ENCODE measurements at places on chromosomes 16 and 17.

DNA sequence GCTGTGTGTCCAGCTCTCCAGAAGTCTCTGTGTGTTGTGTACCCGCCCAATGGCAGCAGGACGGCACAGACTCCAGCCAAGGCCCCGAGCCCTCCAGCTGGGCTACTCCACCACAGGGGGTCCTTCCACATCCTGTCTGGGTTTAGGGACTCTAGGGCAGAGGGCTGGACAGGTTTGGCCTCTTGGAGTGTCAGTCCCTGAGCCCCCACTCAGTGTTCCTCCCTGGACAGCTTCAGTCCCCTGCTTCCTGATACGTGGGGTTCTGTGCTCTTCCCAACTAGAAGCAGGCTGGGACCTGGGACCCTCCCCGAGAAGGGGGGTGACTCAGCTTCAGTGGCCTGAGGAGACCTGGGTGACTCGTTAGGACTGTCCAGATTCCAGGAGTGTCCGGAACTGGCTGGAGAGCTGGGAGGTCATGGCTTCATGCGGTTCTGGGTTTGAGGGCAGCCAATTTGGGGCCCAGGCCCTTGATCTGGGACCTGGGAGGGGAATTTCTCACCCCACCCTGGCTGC is 4.2 kb downstream of the CDK3 start:
- no peak for DNase-seq

GRCh38 chr17:1473841-1474240 is 17.8 kb upstream of the CRK start:
- DNase-seq = no peak

DNA sequence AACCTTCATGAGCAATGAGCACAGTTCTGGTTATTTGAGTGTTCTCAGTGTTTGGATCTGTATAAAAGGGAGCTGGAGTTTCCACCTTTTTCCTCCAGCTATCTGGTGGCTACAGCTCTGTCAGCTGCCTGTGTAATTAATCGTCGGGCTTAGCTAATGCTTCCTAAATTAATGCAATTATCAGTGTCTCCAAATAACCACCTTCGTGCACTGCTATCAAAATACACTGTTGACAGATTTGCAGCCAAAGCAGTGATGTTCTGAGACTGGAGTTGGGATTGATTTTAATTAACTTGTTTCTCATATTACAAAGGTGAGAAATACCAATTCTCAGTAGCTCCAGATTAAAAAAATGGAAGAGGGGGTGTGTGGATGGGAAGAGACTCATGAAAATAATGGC is 325.8 kb downstream of the CBLN1 start:
- DNase-seq = no peak

DNA sequence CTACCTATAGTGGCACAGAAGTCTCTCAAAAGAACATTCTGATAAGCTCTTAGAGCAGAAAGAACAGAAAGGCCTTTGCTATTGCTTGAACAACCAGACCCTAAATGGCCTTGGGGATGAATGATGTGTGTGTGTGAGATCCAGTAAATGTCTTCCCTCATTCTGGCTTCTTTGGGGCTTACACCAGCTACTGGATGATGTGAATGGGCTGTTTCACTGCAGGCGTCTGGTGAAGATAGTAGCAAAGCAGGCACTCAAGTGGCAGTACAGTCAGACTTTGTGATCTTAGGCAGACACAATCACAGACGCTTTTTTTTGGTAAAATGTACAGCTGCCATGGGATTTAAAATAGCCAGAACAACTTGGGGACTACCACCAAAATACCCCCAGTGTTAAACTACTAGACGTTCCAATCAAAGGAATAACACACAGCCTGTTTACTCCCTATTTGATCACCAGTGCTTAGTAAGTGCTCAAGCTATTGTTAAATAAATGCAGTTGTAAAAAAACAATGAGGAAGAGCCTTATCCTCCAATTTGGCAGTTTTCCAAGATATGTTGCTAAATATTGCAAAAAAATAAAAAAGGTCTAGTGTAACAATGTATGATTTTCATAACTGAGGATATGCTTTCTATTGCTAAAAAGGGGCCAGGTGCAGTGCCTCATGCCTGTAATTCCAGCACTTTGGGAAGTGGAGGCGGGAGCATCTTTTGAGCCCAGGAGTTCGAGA is 17.9 kb downstream of the NDUFAB1 start:
- DNase-seq = no peak

DNA sequence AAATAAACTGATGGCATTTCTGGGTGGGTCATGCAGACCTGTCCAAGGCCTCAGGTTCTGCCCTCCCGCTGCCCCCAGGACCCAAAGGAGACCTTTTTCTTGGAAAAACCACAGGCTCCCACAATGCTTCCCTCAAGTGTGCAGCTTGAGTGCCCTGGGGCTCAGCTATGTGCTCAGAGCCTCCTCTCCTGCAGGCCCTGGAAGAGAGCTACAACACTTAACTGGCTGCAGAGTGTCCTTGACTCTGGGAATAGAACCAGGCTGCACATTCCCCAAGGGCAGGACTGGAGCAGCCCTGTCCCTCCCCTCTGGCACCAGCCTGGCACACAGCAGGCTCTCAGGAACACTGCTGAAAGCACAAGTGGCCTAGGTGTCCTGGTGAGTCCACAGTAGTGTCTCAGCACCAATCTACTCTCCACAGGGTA is 4.8 kb upstream of the SREBF1 start:
- no peak for DNase-seq

GRCh38 chr17:5854871-5855554 is 215.2 kb upstream of the WSCD1 start:
- no peak for DNase-seq

DNA sequence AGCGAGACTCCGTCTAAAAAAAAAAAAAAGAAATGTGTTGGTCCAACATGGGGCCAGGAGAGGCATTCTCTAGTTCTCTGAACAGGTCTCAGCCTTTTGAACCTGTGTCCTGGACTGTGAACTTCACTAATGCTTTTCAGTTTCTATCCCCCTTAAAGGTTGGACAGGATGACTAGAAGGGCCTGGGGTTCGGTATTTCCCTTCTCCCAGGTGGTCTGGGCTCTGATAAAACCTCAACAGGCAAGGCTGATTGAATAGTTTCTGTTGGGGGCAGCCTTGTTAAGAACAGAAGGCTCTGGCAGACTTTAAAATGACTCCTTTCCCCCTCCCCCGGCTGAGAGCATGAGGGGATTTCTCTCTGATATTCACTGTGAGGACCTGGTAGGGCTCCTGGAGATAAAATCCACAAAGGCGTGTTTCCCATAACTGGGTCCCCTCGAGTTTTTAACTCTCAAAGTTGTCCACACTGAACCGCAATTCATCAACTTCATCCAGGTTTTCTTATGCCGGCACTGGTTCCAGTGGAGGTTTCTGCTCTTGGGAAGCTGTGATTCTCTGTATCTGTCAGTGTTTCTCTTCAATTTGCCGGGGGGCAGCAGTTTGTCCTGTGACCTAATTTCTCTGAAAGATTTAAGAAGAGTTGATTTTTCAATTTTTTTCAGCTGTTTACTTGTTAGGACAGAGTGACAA is 91.3 kb downstream of the METRNL start:
- DNase-seq = no peak
